ENCODE measurements at places on chromosomes 11 and 22.

DNA sequence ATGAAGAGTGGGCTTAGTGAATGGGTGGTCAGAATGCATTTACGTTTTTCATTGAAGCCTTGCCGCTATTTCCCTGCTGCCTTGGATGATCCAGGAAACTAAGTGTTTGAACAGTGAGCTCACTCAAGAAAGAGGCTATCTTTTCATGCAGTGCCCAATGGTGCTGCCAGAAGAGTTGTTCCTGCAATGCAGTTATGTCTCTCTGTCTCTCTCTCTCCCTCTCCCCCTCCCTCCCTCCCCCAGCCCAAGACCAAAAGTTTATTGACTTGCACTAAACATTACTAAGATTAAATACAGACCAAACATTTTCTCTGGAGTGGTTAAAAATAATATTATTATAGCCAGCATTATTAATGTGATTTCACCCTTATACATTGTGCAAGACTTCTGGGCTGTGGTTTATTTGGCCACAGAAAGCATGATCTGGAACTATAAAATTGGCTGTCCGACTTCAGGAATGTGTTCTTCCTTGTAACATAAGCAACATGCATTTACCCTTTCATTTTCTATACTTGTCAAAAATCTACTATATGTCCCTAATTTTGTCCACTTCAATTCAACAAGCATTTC lies 6.6 kb upstream of the FUT4 start:
- no peaks in the 10 kb centered on the region for H3K27me3 ChIP-seq
- H3K27ac ChIP-seq = no peak overlapping the region
- peaks cover 7% of the 10 kb centered on the region for H3K4me1 ChIP-seq
- H3K4me3 ChIP-seq = no peak overlapping the region
- no peak for DNase-seq

- no peaks in the 10 kb centered on the region for H3K36me3 ChIP-seq
- H3K4me1 ChIP-seq = no peaks in the 10 kb centered on the region
- no peaks in the 10 kb centered on the region for H3K27me3 ChIP-seq
- no peak for DNase-seq
- no peak overlapping the region for H3K4me3 ChIP-seq
- H3K27ac ChIP-seq = no peak overlapping the region
These were observed 617.7 kb downstream of the OPCML start for GRCh38 chr11:132914600-132914999.

DNA sequence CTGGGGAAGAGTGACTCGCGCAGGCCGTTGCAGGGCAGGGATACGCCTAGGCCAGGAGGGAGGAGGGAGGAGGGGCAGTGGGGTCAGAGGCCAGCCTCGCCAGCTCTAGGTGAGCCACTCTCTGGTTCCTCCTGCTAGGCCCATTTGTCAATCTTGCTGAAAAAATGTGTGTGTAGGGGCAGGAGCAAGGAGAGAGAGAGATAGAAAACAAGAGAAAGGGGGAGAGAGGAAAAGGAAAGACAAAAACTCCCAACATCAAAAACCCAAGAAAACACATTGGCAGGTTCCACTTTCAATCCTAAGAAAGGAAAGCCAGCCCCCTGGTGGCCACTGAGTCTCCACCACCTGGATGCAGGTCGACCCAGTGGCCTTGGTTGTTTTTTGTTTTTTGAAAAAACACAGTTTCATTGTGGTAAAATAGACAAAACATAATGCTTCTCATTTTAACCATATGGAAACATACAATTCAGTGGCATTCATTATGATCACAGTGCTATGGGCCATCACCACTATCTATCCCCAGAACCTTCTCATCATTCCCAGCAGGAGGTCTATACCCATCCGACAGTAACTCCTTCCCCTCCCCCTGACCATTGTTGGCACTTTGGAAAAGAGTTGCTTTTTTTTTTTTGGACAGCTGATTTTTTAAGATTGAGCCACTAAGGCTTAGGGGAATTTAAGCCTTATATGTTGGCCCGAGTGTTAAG lies 10.9 kb downstream of the OMP start:
- H3K4me1 ChIP-seq = no peaks in the 10 kb centered on the region
- H3K27ac ChIP-seq = no peak overlapping the region
- H3K4me3 ChIP-seq = no peak overlapping the region

GRCh38 chr11:114110123-114110522 lies 50.6 kb downstream of the ZBTB16 start:
- DNase-seq = no peak
- H3K36me3 ChIP-seq = no peaks in the 10 kb centered on the region
- H3K4me3 ChIP-seq = no peak overlapping the region
- H3K27ac ChIP-seq = peak overlapping the region; percentile 80

- peaks cover 17% of the 10 kb centered on the region for H3K4me1 ChIP-seq
- no peak overlapping the region for H3K27ac ChIP-seq
- no peak for DNase-seq
- H3K4me3 ChIP-seq = no peak overlapping the region
These were observed 67.1 kb downstream of the CD82 start for GRCh38 chr11:44632466-44633123.

DNA sequence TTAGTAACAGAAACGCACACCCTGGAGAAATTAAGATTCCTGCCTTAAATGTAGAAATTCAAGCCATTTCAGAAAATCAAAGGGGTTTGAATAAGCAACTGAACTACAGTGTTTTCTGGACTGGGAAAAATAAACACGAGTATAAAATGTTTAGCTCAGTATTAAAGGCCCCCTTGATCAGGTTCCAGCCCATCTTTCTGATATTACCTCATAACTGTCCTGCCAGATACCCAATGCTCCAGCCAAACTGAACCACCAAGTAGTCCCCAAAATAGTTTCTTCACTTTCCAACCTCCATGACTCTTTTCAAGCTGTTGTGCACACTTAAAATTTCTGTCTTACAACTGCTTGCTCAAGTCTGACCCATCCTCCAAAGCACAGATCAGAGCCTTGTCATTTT lies 54.4 kb downstream of the SERGEF start:
- H3K4me1 ChIP-seq = no peaks in the 10 kb centered on the region
- DNase-seq = no peak
- no peaks in the 10 kb centered on the region for H3K27me3 ChIP-seq
- no peak overlapping the region for H3K27ac ChIP-seq

- H3K27me3 ChIP-seq = no peaks in the 10 kb centered on the region
- H3K36me3 ChIP-seq = no peaks in the 10 kb centered on the region
- H3K4me3 ChIP-seq = no peak overlapping the region
- H3K27ac ChIP-seq = peak overlapping the region; percentile 94
- peaks cover 26% of the 10 kb centered on the region for H3K4me1 ChIP-seq
These were observed 1.1 kb upstream of the FANCF start for GRCh38 chr11:22626573-22627239.

- H3K27ac ChIP-seq = no peak overlapping the region
- no peak overlapping the region for H3K4me3 ChIP-seq
- no peaks in the 10 kb centered on the region for H3K27me3 ChIP-seq
- H3K36me3 ChIP-seq = no peaks in the 10 kb centered on the region
- H3K4me1 ChIP-seq = no peaks in the 10 kb centered on the region
These were observed 79.3 kb upstream of the CRTAM start for GRCh38 chr11:122758974-122759373.

DNA sequence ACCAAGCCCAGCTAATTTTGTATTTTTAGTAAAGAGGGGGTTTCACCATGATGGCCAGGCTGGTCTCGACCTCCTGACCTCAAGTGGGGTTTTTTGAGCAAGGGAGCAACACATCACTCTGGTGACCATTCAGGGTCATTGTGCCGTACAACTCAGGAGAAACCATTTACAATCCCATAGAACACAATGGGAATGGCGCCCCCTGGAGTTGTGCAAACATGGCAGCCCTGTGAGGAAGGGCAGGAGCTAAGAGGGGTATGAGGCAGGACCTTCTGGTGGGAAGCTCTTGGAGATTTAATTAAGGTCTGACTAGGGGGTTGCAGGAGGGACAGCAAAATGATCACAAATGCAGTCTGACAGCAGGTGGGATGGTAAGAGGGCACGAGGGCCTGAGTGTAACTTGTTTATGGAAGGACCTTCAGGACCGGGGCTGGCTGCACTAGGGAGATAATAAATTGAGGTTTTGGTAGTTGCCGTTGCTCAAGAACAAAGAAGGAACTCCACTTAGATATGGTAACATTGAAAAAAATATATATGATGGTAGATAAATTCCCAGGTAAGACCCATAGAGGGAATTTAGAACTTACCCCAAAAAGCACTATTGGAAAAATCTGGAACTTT lies 9.1 kb upstream of the CSF2RB start:
- no peak overlapping the region for H3K27ac ChIP-seq
- DNase-seq = no peak
- peaks cover 6% of the 10 kb centered on the region for H3K4me1 ChIP-seq

- no peaks in the 10 kb centered on the region for H3K27me3 ChIP-seq
- DNase-seq = no peak
- no peaks in the 10 kb centered on the region for H3K36me3 ChIP-seq
- H3K4me1 ChIP-seq = no peaks in the 10 kb centered on the region
- H3K27ac ChIP-seq = no peak overlapping the region
These were observed 10.2 kb upstream of the AMPD3 start for GRCh38 chr11:10444725-10445315.

DNA sequence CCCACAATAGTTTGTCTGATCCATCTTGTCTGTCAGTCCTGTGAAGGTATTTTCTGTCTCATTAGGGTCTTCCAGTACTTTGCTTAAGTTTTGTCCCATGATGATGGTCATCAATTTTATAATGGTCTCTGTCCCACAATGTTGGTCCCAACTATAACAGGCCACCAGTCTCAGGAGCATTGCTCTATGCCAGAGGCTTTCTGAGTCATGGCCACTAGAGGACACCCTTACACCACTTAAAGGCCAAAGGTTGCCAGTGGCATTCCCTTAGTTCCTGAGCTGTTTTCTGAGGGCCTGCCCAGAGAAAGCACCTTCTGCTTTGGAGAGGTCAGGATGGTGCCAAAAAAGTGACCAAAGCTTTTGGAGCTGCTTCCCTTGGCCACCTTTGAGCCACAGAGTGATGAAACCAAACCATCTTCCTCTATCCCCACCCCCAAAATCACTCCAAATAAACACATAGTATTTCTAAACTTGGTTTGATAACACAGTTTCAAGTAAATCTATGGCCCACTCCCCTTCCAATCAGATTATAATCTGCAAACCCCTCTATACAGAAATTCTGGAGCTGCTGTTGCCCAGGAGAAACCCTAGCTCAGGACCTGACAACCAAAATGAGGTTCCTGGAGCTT lies 19.3 kb downstream of the EIF3F start:
- no peak overlapping the region for H3K4me3 ChIP-seq
- H3K27me3 ChIP-seq = no peaks in the 10 kb centered on the region
- H3K4me1 ChIP-seq = no peaks in the 10 kb centered on the region
- H3K36me3 ChIP-seq = no peaks in the 10 kb centered on the region

DNA sequence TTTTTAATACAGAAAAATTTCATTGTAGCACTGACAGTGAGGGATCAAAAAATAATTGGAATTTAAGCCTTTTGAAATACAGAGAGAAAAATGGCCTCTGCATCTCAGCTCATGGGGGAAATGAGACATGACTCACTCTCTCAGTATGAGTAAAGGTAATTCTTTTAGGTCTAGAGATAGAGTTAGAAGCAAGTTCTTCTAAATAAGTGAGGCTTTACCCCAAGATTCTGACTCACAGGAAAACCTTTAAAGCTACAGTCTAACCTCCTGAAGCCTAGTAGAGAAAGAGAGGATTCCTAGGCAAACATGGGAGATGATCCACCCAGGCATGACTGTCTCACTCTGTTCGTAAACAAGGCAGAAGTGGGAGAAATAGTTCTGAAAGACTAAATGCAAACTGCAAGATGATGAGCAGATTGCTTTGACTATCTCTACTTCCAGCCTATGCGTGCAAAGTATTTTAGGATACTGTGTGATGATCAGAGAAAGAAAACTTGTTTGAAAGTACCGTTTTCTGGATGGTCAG lies 1003.3 kb upstream of the CCDC90B start:
- no peaks in the 10 kb centered on the region for H3K27me3 ChIP-seq
- H3K27ac ChIP-seq = no peak overlapping the region
- H3K4me1 ChIP-seq = no peaks in the 10 kb centered on the region
- H3K4me3 ChIP-seq = no peak overlapping the region
- DNase-seq = no peak

- DNase-seq = peak; percentile 56
- no peaks in the 10 kb centered on the region for H3K27me3 ChIP-seq
- peaks cover 12% of the 10 kb centered on the region for H3K4me1 ChIP-seq
- H3K27ac ChIP-seq = no peak within 1 kb of the TSS
- no peaks in the 10 kb centered on the region for H3K36me3 ChIP-seq
These were observed at the start of gene BTBD18 for GRCh38 chr11:57751676-57752253. BTBD18 (minus strand) TSS chr11:57751819; CDS start chr11:57751188, 631 bp downstream.

DNA sequence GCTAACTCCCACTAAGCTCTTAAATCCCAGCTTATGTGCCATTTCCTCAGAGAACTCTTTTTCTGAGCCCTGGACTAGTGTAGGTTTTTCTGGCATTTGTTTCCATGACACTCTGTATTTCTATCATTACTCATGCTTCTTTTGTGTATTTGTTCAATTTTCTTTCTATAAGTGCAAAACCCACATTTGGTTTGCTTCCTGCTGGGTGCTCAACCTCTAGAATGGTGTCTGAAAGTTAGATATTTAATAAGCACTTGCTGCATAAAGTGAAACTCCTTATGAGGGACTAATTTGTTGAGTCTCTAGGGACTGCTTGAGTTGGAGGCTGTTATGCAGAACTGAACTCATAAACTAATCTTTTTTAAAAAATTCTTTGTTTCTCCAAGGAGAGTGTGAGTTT lies 68.6 kb downstream of the SYT9 start:
- no peaks in the 10 kb centered on the region for H3K36me3 ChIP-seq
- H3K27ac ChIP-seq = no peak overlapping the region
- DNase-seq = no peak
- H3K4me3 ChIP-seq = no peak overlapping the region
- no peaks in the 10 kb centered on the region for H3K27me3 ChIP-seq

GRCh38 chr11:88480223-88480622 lies 142.7 kb upstream of the CTSC start:
- H3K4me1 ChIP-seq = no peaks in the 10 kb centered on the region
- H3K4me3 ChIP-seq = no peak overlapping the region
- no peaks in the 10 kb centered on the region for H3K27me3 ChIP-seq

DNA sequence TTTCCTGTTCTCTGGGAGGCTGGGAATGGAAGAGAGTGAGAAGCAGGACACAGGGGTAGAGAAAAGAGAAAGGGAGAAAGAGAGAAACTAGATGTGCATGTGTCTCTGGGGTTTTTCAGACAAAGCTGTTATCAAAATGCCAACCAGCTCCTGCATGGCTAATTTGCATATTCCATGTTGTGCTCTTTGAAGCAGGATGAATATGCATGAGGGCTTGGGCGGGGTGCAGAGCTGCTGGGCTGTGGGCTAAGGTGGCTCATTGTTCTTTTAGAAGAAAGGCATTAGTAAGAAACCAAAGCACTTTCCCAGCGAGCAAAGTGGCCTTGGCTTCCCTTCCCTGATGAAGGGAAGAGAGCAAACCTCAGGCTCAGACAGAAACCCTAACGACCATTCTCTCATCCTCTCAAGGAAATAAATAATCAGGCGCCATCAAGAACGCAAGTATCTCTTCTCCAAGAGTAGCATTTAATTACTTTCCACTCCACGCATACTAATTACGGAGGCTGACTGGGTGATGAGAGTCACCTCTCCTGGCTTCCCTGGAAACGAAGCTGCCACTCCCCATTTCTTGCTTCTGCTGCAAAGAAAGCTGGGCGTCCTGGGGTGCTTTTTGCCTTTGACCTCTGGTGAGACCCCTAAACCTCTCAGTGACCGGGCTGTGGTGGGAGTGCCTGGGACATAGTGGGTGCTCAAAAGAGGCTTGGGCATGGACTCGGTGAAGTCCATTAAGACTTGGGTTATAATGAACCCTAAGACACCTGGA lies 54.2 kb downstream of the FEZ1 start:
- H3K4me1 ChIP-seq = no peaks in the 10 kb centered on the region
- H3K4me3 ChIP-seq = no peak overlapping the region
- no peaks in the 10 kb centered on the region for H3K27me3 ChIP-seq
- DNase-seq = no peak
- no peak overlapping the region for H3K27ac ChIP-seq
